Activated CD4-positive, alpha-beta T cell treated with anti-CD3 and anti-CD28 coated beads, Interleukin-2, amount 10 ng/mL, durations not matched to agents 24 days and 14 days (primary cell): ENCODE measurements at places on chromosomes 7 and 10. TPM values are rescaled to one million over a fixed set of nuclear protein-coding genes. Genes with fewer than 3 reads are reported as not detected.

The FAM107B gene
- 103 and 113 TPM in 2 replicates for total RNA-seq

The VSTM2A gene
- total RNA-seq = not detected in 2 replicates

The TSPAN12 gene
- total RNA-seq = not detected in 2 replicates

The CPXM2 gene
- total RNA-seq = not detected in 2 replicates

The ATRNL1 gene
- total RNA-seq = 0.17 and 0.26 TPM in 2 replicates

The FLNC gene
- total RNA-seq = 0.02 and 0.09 TPM in 2 replicates

The CHN2 gene
- 0.33 TPM in 1 of 2 replicates, not detected in the other for total RNA-seq

The SERPINE1 gene
- 0.33 and 0.45 TPM in 2 replicates for total RNA-seq

The SPDYE2 gene
- total RNA-seq = 0.19 TPM in 1 of 2 replicates, not detected in the other

The CAV1 gene
- 0.12 and 0.17 TPM in 2 replicates for total RNA-seq

The PMS2 gene
- 23.6 and 24.1 TPM in 2 replicates for total RNA-seq

The FGL2 gene
- 1.7 and 1.8 TPM in 2 replicates for total RNA-seq

The CLDN15 gene
- 19.6 and 20.7 TPM in 2 replicates for total RNA-seq

The CALML5 gene
- not detected in 2 replicates for total RNA-seq
